ENCODE measurements at places on chromosomes 4 and X.

DNA sequence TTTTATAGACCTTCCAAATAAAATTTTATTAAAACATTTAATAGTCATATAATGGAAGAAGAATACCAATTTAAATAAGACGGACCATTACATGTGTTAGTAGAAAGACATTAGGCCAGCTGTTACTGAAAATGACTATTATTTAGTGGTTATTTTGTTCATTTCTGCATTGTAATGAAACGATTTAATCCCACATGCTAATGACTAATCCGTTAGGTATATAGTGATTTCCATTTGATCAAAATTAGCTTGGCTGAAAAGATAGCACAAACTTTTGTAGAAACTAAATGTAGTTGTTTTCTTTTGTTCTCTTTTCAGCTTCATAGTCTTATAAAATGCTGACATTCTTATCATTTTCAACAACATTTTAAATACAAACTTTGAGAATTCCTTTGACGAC is 556.1 kb upstream of the TENM3 start:
- DNase-seq: no peak

GRCh38 chrX:155747520-155747919 is 133.6 kb upstream of the VAMP7 start:
- DNase-seq: no peak

GRCh38 chrX:16014171-16014570 is 109.2 kb upstream of the GRPR start:
- DNase-seq: no peak

DNA sequence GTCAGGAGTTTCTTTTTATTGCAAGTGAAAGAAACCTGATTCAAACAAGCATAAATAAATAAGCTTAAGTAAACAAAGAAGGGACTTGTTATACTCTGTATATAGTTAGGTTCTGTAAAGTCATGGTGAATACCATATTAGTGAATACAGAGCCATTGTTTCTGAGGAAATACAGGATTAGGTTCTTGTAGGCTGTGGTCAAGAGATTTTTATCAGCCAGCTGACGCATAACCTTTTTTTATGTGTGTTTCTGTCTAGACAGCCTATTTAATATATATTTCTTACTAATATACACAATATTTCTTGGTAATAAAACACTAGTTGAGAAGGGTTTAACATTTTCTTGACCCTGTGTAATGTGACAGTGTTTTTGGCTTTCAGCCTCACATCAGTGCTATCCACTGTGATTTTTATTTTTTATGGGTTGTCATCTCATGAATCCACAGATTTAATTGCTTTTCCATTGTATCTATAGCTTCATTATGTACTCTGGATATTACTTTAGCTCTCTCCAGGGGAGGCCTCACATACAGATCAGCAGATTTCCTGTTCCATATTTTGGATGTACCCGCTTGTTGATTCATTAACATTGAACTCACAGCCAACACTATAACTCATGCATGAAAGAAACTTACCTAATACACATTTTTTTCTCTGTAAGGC is 8.0 kb downstream of the HERC3 start:
- DNase-seq: no peak

GRCh38 chr4:87406462-87406861 is 15.5 kb upstream of the HSD17B11 start:
- DNase-seq: no peak

DNA sequence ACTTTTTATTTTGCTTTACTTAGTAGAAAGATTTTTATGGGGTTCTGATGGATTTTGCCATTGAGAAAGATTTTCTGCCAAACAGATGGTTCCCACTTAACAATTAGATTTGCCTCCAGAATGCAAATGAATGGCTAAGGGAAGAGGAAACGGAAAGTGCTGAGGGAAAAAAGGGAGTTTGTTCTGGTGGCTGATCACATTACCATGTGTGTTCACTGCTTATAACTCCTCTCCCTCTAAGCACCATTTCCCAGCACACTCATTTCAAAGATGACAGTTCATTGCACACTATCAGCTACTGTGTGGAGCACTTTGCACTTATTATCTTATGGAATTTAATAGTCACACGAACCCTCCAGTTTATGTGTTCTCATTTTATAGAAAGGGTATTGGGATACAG is 68.0 kb upstream of the GRID2 start:
- DNase-seq: no peak

DNA sequence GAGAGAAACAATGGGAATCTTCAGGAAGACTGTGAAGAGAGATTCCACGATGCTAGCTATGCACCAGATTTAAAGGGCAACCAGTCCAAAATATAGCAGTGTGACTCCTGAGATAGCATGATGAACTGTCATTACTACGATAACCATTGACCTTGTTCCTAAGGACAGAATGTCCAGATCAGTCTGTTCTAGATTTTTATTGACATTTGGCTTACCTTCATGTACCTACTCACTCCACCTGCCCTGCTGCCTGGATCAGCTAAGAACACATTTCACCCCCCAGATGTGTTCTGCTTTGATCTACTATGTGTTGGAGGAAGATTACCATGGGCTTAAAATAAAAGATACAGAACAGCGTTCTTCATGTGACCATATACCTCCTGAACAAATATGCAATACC is 50.1 kb downstream of the ELF2 start:
- no peak for DNase-seq

DNA sequence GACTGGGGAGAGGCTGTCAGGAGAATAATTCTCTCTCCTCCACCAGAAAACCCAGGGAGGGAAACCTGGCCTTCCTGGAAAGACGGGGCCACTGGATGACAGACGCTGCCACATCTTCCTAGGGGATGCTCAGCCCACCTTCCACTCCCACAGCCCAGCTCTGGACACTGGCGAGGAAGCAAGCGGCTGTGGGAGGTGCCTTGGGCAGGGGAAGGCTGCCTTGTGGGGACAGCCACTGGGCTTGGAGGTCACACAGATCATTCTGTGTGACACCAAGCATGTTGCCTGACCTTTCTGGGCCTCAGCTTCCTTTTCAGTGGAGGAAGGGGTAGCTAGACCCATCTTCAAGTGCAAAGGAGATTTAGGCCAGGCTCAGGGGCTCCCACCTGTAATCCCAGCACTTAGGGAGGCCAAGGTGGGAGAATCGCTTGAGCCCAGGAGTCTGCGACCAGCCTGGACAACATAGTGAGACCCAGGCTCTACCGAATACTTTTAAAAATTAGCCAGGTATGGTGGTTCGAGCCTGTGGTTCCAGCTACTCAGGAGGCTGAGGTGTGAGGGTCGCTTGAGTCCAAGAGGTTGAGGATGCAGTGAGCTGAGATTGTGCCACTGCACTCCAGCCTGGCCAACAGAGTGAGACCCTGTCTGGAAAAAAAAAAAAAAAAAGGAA is 9.8 kb upstream of the MSX1 start:
- no peak for DNase-seq

- no peak for DNase-seq
These were observed 9.9 kb downstream of the FNIP2 start for GRCh38 chr4:158778712-158779111.

- no peak for DNase-seq
These were observed 203.2 kb upstream of the FGF13 start for GRCh38 chrX:138914767-138915166.

DNA sequence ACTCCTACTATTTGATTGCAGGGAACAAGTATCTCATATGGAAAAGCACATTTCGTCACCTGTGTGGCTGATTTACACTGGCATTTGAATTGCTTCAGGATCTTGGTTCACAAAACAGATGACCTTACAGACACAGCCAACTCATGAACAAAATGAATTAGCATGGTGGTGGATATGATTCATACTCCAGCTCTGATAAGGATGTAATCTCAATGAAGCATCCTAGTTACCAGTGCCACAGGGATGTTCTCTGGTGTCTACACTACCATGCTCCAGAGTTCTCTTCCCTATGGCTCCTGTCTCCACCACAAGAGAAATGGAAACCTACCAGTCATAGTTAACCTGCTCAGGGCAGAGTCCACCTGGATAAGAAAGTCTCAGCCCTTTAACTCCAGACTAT is 40.7 kb downstream of the TEC start:
- no peak for DNase-seq

DNA sequence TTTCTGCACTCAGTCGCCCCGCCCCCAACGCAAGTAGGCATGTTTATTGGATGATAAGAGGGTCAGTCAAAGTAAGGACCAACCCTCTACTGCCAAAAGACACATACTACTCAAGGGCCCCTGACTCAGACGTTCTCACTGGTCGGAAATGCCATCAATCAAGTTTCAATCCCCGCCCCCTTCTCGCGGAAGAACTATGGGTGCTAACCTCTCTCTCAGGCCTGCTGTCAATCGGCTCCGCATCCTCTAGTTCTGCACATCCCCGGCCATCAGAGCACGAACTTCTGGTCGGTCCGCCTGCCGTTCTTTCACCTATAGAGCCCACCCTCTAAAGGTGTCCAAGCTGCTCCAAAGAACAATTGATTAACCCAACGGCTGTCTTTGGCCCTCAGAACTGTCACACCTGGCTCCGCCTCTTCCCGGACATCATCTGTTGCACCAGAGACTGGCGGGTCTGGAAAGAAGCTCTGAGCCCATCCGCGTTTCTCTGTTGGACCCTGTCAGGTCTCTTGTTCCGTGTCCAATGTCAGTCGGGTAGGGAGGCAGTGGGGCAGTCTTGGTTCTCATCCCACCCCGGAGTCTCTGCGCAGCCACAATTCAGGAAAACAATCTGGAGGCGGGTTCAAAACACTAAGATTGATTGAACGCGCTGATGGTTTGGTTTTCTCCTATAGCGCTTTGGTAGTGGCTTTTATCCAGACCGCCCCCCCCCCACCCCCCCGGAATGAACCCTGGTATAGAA is 15.2 kb downstream of the NDUFB11 start:
- DNase-seq: peak; percentile 88

DNA sequence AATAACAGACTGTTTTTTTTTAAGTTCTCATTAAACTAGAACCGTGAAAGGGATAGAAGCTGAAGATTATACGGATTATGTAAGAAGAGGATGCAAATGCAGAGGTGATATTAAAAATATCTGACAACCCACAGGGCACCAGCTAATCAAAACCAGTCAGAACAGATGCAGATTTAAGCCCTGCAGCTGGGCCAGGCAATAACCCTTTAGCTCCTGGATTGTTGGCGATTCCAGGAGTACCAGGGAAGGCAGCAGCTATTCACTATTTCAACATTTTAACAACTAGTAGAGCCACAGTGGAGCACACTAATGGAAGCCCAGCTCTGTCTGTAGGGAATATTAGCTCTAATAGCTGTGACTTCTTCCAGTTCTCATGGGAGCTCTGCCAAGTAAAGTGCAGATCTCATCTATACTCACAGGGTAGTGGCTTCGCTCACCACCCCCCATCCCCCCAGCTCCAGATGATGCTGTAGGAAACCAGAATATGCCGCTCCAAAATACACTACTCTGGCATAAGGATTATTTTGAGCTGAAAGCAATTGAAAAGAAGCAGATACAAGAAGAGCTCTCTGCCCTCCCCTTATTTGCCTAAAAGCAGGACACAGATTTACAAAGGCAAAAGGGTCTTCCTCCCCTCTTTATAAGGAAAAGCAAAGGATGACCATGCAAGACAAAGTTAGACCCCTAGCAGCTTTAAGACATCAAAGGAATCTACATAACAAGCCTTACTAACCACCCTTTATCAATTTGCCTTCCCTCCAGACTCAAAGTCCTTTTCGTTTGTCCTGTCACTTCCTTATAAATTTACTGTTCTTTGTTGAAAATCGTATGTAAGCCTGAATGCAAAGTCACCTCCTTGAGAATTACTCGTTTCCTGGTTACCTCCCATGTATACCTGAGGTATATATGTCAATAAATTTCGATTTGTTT is 13.7 kb downstream of the SCD5 start:
- no peak for DNase-seq

- no peak for DNase-seq
These were observed 73.9 kb downstream of the CASP3 start for GRCh38 chr4:184575306-184575705.

Data from anterior cingulate cortex (tissue), 58 donors.